ENCODE measurements at places on chromosomes 3 and 15.

DNA sequence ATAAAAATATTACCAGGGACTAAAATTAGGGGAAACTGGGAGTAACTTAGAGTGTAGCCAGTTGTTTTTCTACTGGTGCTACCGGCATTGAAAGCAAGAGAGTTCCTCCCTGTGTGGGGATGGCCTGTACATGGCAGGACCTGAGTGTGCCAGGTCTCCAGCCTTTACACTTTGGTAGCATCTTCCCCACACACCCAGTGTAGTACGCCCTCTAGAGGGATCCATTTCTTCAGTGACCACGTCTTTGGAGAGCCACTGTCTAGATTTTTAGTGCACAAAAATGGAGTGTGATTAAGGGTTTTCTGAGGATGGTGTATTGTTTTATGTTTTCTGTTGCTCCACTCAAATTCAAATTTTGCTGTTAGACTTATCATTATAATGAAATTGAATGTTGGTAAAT, 507.0 kb upstream of the TPRG1 start:
- no peak for DNase-seq

DNA sequence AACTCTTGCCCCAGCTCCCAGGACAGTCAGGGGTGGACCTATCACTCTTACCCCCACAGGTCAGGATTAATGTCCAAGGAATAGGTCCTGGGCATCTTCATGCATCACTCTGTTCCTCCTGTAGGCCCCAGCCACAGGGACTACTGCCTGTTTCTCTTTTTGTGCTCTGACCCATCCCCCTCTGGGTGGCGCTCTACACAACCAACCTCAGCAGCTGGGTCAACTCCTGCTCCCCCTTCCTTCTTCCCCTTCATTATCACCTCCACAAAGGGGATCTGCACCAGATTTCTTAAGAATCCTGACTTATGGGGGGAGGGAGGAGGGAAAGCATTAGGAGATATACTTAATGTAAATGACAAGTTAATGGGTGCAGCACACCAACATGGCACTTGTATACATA, 12.2 kb upstream of the TRANK1 start:
- no peak for DNase-seq

DNA sequence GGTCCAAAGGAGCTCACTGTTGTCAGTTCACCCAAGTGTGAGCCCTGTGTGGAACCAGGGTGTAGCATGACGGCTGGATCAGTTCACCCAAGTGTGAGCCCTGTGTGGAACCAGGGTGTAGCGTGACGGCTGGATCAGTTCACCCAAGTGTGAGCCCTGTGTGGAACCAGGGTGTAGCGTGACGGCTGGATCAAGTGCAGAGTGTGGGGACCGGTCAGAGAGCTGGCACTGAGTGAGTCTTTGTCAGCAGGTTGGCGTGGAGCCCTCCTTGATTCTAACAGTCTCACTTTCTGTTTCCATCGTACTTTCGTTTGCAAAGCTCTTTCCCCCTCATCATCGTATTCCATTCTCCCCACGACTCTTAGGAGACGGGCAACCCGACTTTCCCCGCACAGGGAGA, 57.9 kb upstream of the DLG1 start:
- DNase-seq: no peak

DNA sequence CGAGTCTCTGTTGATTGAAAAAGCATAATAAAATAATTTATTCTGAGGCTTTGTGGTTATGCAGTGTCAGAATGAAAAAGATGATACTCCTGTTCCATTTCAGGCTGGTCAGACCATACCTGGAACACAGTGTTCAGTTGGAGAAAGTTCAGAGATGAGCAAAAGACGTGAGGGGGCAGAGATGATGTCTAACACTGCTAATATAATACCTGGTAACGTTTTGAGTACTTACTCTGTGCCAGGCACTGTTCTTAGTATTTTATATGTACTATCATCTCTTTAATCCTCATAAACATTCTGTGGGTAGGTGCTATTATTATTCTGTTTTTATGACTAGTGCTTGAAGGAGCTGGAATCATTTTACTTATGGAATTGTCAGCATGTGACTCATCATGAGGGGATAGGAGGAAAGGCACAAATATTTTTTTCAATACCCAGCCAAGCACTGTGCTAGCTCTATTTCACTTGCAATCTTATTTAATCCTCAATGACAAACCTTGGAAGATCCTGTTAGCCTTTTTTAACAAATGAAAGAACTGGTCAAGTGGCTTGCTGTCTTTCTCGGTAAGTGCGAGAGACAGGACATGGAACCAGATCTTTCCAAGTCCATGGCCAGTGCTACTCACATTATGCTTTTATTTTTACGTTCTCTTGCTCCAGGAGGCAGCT, 31.8 kb downstream of the IQGAP1 start:
- DNase-seq: no peak

GRCh38 chr3:152713989-152714388, 120.9 kb upstream of the P2RY1 start:
- no peak for DNase-seq

- no peak for DNase-seq
Observed at GRCh38 chr3:24929521-24929920, 434.9 kb upstream of the THRB start.

- DNase-seq: no peak
Observed at GRCh38 chr15:77044228-77045042, 26.5 kb downstream of the TSPAN3 start.

GRCh38 chr3:111824351-111824750, 34.7 kb upstream of the PHLDB2 start:
- no peak for DNase-seq

- DNase-seq: no peak
Observed at GRCh38 chr3:66439666-66440344, 61.0 kb downstream of the LRIG1 start.

GRCh38 chr3:187484547-187485295, 116.5 kb downstream of the RTP4 start:
- DNase-seq: no peak

DNA sequence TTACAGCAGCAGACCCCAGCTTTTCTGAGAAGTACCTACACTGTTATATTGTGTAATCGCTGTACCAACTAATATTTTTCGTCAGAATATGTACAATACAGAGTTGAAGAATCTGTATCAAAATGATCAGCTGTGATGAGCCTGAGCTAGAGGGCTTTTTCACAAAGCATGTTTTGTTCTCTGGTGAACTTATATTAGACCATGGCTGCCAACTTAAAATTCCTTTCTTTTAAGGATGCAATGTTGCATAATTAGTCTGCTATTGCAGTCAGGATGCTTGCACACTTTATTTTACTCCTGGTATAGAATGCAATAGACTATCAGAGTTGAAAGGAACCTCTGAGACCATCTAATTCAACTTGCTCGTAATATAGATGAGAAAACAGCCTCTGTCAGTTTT, 127.8 kb downstream of the RBMS3 start:
- DNase-seq: no peak

GRCh38 chr15:91050128-91050455, 27.7 kb upstream of the VPS33B start:
- DNase-seq: no peak

GRCh38 chr3:28951772-28952556, 328.9 kb upstream of the RBMS3 start:
- no peak for DNase-seq

DNA sequence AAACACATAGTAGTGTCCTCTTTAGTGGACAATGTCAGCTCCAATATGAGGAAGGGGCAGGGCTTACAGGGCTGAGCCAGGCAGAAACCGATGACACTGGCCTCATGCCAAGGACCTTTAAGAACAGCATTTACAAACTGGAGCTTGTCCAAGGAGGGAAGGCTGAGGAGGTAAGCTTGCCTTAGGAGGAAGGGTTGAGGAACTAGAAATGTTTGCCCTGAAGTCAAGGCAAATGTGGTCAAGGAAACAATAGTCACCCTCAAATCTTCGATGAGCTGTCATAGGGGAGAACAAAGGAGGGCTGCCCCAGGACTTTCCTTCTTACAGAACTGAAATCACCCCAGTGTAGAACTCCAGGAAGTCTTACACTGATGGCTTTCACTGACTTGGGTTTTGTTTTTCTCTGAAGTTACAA, 136.4 kb downstream of the LIPC start:
- DNase-seq: no peak

- DNase-seq: no peak
Observed at GRCh38 chr3:185188816-185189215, 36.0 kb upstream of the C3orf70 start.

DNA sequence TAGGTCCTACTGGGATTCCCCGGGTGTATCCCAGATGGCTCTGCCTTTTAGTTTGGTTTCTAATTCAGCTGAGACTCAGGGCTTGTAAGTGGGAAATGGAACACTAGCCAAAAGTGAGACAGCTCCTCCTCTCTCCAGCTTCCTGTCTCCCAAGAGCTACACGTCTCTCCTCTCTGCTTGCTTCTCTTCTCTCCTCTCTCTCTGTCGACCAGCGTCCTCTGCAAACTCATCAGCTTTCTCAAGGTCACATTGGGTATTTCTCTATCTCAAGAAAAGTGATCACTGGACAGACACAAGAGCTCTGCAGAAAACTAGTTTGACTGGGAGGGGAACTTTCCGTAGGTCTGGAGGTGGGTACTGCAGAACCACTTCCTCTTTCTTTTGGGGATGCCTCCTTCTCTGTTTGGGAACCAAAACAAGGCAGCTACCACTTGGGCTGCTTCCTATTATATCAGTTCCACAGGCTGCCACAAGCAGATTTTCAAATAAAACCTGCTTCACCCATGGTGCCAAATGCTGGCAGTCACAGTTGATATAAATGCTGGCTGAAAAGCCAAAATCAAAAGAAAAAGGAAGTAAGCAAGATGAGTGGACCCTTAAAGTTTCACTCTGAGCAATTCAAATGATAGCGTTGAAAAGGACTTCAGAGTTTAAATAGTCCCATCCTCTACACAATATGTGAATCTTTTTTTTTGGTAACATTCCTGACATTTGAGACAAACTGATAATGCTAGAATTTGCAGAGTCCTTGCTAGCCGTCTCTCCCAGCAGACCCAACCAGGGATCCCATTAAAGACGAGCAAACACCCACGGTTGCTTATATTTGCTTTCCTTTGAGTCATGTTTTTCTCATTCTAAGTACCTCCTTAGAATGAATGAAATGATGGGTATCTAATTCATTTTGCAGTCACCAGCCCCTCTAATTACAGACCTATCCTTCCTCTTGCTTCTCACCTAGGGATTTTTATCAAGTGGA, 7.2 kb upstream of the DYNC1LI1 start:
- no peak for DNase-seq

DNA sequence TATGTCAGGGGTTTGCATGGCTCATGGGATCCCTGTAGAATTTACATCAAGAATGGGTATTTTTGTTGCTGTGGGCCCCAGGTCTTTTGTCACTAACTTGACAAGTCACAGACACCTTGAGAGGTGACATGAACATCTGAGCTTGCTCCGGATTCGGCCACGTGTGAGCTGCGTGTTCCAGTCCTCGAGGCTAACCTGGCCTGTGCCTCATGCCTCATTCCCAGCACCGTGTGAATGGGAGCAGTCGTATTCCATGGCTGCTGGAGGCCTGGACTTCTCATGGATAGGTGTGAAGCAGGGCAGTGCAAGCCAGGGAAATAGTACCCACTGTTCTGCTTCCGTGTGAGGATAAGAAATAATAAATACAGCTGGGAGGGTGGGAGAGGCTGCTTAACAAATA, 423.5 kb downstream of the OCA2 start:
- no peak for DNase-seq

DNA sequence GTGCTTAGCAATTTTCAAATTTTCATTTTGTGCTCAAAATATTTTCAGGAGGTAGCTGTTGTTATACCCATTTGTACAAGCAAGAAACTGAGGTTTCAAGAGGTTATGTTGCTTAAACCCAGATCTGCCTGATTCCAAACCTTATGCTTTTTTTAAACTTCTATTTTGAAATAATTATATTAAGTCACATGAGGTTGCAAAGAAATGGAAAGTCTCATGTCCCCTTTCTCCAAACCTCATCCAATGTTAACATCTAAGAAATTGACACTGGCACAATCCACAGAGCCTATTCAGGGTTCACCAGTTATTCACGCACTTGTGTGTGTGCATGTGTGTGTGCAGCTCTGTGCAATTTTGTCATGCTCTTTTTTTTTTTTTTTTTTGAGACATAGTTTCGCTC, 35.1 kb downstream of the B3GNT5 start:
- DNase-seq: no peak

- DNase-seq: no peak
Observed at GRCh38 chr3:114764056-114764492, 383.0 kb downstream of the ZBTB20 start.

DNA sequence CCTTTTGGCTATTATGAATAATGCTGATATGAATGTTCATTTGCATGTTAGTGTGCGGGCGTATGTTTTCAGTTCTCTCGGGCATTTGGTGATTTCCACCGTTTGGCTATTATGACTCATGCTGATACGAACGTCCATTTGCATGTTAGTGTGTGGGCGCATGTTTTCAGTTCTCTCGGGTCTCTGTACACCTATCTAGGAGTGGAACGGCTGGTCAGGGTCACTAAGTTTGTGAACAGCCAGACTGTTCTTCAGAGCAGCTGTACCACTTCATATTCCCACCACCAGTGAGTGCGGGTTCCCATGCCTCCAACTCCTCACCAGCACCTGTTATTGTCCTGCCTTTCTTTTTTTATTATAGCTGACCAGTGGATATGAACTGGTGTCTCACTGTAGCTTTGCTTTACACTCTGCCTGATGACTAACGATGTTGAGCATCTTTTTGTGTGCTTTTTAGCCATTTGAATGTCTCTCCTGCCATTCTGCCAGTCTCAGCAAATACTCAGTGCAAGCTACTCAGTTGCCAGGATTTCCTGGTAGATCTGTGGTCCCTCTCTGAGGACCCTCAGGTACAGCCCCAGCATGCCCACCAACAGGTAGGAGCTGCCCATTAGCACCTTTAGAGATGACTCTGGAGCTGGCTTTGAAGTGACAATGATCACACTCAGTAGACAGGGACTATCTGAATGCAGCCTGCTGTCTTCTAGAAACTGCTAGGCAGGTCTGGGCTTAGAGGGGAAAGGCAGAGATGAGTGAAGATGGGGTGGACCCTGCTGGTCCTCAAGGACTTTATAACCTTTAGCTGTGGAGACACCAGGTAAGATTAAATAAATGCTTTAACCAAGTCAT, 141.1 kb downstream of the XXYLT1 start:
- no peak for DNase-seq

GRCh38 chr15:70048198-70048565, 49.5 kb downstream of the TLE3 start:
- peak; percentile 57 for DNase-seq

DNA sequence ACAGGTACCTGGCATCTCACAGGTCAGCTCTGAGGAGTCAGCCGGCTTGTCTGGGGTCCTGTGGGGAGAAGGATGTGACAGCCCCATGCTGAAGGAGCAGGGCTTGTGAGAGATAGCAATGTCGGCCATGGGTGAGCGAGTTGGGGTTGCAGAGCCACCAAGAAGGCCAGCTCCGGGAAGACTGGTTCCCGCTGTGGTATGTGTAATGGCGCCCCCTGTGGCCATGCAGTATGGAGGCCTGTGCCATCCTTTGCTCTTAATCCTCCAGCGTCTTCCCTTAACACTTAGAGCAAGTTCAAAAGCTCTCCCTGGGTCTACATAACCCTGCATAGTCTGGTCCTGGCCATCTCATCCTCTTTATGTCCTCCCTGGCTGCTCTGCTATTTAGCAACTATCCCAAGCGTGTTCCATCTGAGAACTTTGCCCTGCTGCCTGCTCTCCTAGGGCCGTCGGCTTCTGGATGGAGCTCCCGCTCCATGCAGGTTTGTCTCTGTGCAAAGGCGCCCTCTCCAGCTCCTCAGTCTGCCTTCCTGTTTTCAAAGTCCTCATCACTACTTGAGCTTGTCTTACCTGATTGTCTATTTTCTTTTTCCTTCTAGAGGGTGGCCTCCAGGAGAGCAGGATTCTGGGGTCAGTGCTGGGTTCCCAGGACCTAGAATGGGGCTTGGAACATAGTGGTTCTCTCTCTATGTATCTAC, 40.8 kb upstream of the IQCF6 start:
- DNase-seq: no peak

Data from spleen (tissue), 13 donors.